Stimulated activated CD4-positive, alpha-beta T cell treated with anti-CD3 and anti-CD28 coated beads, Interleukin-15, amount 100 ng/mL, for 1 hour (primary cell): ENCODE measurements at places on chromosomes 13 and 19.

GRCh38 chr19:7602240-7602934, 6.7 kb downstream of the CAMSAP3 start:
- no peak for DNase-seq

DNA sequence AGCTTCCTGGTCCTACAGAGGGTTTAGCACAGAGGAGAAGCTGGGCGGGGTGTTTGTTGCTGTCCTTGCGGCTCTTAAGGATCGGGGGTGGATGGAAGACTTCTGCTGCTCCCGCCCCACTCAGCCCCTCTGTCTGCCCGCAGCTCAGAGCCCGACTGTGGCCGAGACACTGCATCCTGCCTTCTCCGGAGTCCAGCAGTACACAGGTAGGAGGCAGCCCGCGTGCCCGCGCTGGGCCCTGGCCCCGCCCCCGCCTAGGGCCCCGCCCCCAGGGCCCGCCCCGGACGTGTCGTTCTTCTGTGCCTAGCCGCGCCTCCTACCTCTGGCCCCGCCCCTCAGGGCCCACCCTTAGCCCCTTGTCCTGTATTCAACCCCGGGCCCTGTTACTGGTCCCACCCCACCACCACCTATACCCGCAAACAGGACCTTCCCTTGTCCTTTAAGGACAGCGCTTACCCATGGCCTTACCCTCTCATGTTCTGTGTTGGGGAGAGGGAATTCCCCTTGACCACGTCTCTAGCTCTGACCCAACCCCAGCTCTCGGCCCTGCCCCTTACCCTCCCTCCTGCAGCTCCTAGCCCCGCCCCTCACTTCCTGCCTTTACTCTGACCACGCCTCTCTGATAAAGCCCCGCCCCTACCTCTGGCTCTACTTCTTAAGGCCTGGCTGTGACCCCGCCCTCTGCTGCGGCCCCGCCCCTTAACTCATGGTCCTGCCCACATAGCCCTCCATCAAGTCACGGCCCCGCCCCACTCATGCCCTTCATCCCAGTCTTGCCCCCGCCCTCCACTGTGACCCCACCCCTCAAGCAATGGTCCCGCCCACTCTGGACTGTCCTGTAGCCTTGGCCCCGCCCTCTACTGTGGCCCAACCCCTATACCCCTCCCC, 60.5 kb downstream of the CELF5 start:
- peak; percentile 33 for DNase-seq

DNA sequence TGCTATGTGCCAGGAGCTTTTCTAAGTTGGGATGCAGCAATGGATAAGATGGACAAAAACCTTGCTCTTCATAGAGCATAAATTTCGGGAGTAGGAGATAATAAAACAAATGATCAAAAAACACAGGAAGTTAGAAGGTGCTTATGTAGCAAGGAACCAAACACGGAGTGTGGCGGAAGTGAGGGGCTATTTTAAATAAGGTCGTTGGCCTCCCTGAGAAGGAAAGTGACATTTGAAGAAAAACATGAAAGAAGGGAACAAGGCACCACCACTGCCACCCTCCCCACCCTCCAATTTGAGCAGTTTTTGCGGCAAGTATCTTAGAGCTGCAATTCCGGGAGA, 3.2 kb upstream of the GSX1 start:
- DNase-seq, result no peak

DNA sequence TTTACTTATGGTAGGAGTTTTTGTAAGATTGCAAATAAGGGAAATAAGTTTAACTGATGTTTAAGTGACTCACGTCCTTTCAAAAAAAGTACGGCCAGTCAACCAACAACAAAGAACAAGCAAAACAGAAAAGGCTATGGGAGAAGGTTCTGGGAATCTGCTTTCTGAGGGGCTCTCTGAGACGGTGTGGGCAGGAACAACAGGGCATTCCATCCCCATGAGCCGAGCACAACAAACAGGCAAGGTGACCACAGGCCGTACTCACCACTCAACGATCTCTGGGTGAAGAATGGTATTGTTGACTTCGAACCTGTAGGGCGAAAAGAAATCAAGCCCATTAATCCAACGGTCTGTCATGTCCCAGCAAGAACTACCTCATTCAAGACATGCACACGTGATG, 43.8 kb downstream of the PEPD start:
- no peak for DNase-seq

- no peak for DNase-seq
Observed at GRCh38 chr19:44808463-44809371, at the start of gene BCAM. BCAM (plus strand) TSS chr19:44809103; CDS start chr19:44809125, 22 bp downstream.

DNA sequence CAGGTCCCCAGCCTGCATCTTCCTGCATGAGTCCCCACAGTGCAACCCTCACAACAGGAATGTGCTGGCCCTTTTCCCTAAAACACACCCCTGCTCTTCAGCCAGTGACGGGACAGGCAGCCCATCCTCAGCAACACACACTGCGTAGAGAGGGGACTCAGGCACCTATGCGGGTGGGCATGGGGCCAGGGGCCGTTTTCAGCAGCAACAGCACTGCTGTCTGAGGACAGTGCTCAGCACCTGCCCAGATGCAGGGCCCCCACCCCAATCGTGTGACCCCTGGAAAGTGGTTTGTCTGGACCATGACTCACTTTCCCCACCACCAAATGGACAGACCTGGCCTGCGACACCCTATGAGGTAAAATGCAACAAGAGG, 28.0 kb upstream of the ISYNA1 start:
- no peak for DNase-seq

DNA sequence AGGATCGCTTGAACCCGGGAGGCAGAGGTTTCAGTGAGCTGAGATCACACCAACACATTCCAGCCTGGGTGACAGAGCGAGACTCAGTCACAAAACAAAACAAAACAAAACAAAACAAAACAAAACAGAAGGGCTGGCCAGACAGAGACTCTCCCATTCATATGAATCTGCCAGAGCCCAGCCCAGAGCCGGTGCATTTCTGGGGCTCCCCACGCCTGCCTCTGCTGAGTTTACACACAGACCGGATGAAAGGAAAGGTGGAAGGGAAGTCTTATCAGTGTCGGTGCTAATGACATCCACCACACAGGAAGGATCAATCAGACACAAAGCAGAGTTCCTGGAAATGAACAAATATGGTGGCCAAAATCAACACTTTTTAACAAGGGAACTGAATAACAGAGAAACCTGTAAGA, 6.8 kb downstream of the TRAPPC6A start:
- DNase-seq, result peak; percentile 23

GRCh38 chr13:114044486-114044885, 70.6 kb upstream of the C13orf46 start:
- DNase-seq, result no peak

DNA sequence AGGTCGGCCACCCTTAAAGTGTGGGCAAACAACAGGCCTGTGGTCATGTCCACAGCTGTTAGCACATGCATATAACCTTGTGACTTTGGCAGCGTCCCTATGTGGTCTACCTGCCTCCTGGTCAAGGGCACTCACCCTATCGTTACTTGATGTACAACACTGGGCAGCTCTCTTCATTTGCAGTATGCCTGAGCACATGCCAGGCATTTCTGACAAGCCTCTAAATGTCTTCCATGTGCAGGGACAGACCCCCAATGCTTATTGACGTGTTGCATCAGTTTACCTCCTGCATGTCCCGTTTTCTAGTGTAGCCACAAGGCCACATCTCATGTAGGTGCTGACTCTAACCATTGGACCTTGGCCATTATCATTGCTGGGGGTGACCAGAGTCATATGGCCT, 731.7 kb upstream of the MIR17HG start:
- no peak for DNase-seq

GRCh38 chr13:72489751-72490150, 237.7 kb downstream of the MZT1 start:
- no peak for DNase-seq

GRCh38 chr19:40612831-40613689, 11.9 kb downstream of the LTBP4 start:
- DNase-seq, result peak; percentile 74

- DNase-seq, result no peak
Observed at GRCh38 chr13:23384111-23384510, 49.4 kb downstream of the SACS start.

GRCh38 chr13:34155931-34156607, 338.1 kb downstream of the RFC3 start:
- no peak for DNase-seq

GRCh38 chr19:6572217-6572616, 18.7 kb downstream of the CD70 start:
- DNase-seq, result no peak

GRCh38 chr19:12997967-12998940, 3.0 kb downstream of the NFIX start:
- DNase-seq, result no peak

- DNase-seq, result no peak
Observed at GRCh38 chr13:30798776-30799355, 63.5 kb downstream of the ALOX5AP start.

- no peak for DNase-seq
Observed at GRCh38 chr19:48719263-48720171, at the start of gene MAMSTR. MAMSTR (minus strand) TSS chr19:48719725; CDS start chr19:48719031, 694 bp downstream.

DNA sequence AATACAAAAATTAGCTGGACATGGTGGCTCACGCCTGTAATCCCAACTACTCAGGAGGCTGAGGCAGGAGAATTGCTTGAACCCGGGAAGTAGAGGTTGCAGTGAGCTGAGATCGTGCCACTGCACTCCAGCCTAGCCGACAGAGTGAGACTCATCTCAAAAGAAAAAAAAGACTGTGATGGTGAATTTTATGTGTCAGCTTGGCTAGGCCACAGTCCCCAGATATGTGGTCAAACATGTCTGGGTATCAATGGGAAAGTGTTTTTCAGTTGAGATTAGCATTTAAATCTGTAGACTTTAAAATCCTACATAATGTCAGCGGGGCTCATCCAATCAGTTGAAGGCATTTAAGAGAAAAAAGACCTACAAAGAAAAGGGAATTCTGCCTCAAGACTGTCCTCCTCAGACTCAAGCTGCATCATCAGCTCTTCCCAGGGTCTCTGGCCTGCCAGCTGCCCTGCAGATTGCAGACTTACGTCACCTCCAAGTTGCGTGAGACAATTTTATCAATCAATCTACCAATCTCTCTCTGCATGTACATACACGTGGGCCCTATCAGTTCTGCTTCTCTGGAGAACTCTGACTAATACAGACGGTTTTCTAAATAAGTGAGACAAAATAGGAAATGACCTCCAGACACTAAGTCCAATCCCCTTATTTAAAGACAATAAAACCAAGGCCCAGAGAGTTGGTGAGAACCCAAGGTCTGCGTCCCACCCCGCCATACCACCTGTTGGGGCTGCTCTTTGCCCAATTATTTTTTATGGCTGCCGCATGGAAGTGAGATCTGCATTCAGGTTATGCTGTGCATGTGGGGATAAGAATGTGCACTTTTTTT, 99.2 kb downstream of the ABCC4 start:
- no peak for DNase-seq
